ENCODE measurements at places on chromosomes 4 and X.

- DNase-seq = no peak
These were observed 161.7 kb upstream of the NAP1L5 start for GRCh38 chr4:88859191-88859812.

DNA sequence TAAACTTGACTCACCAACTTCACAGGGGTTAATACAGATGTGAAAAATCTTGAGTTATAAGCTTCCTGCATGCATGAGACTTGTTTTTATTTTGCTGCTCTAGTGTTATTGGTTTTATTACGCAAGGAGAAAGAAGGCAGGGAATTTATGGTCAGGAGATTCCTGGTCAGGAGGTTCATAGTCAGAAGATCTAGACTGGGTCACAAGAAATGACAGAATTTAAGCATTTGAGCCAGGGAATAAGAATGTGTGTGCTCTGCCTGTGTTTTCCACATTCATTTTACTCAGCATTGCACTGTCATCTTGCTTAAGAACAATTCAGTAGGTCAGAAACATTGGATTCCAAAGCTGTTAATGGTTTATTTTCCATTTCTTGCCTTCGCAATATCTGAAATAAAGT is 2522.1 kb downstream of the ARAP2 start:
- no peak for DNase-seq

DNA sequence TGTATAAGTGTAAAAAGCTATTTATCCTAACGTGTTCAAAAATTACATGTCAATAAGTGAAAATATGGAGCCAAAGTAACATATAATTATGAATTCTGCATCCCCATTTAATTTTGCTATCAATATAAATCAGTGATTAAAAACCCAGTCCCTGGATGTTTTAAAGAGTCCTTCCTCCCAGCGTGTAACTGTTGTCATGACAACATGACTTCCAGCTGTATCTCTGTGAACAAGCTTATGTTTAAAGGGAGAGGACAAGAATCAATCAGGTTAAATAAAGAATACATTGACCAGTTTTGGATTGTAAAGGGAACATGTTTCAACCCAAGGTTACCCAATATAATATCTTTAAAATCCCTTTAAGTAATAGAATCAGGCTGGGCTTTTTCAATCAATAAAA is 219.7 kb downstream of the NSUN7 start:
- no peak for DNase-seq

GRCh38 chrX:13892856-13893255 is 76.0 kb upstream of the GPM6B start:
- DNase-seq = no peak

DNA sequence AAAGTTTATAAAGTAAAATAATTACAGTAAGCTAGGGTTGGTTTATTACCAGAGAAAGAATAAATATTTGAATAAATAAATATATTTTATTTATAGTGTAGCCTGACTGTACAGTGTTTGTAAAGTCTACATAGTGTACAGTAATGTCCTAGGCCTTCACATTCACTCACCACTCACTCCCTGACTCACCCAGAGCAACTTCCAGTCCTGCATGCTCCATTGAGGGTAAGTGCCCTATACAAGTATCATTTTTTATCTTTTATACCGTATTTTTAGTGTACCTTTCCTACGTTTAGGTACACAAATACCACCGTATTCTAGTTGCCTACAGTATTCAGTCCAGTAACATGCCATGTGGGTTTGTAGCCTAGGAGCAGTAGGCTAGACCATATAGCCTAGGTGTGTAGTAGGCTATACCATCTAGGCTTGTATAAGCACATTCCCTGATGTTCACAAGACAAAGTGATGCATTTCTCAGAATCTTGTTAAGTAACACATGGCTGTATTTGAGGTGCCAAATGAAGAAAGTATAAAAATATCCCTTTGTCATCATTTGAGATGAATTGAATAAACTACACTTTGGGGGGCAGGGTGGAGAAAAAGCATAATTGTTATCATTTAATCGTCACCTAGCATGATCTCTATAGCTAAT is 14.7 kb upstream of the KLHL8 start:
- no peak for DNase-seq

GRCh38 chr4:181162676-181163075 is 1080.5 kb upstream of the TENM3 start:
- DNase-seq = no peak

DNA sequence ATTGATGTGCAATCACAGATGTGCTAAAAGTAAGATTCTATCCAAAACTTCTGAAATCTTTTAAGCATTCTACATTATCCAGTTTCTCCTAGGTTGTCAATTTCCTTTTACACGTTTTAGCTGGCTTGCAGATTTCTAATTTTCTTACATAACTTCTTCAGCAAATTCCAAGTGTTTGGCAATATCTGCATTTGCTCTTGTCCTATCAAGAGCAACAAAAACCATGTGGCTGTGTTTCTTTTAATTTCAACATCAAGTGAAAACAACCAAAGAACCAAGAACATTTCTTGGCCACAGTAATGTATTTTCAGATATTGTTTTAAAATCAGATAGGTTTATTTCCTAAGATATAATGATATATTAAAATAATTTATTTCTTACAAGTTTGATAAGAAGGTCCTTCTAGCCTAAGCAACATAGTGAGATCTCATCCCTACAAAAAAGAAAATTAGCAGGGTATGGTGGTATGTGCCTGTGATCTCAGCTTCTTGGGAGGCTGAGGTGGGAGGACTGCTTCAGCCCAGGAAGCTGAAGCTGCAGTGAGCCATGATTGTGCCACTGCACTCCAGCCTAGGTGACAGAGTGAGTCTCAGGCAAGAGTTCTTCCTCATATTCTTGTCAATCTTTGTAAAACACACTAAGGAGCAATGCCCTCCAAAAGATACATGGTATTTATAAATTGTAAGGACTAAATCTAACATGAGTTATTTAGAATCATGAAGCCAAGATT is 131.4 kb upstream of the NAP1L5 start:
- no peak for DNase-seq

GRCh38 chrX:56429581-56429980 is 133.8 kb upstream of the UBQLN2 start:
- peak; percentile 3 for DNase-seq

DNA sequence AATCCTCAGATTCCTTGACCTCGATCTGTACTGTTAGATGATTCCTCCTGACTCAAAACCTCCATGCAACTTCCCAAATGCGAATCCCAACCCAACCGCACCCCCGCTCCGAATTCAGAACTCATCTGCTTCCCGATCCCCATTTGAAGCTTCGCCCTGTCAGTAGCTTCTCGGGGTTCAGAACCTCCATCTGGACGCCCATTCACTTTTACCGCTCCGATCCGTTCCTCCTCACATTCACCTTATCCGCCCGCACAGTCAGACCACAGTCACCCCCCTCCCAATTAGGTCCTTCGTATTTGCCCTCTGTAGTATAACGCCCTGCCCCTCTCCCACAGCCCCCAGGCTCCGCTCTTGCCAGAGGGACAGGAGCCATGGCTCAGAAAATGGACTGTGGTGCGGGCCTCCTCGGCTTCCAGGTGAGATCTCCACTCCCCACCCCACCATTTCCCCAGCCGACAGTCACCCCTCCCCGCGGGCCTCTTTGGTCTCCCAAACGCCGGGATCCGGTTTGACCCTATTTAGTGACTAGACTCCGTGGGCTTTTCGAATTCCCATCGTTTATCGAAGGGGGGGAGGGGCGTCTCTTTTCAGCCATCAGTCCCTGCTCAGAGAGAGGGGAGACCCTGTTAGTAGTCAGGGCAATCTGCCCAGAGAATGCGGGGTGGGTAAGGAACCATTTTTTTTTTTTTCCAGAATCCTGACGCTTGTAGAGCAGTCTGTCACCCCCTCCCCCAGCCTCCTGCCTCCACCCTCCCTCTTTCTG is 691 bp downstream of the MAGED1 start:
- DNase-seq = peak; percentile 10

- DNase-seq = no peak
These were observed 14.9 kb upstream of the PDZD4 start for GRCh38 chrX:153845195-153845594.

GRCh38 chr4:157787618-157788017 is 385.2 kb downstream of the GASK1B start:
- DNase-seq = no peak

GRCh38 chr4:152843481-152844090 is 63.8 kb downstream of the ARFIP1 start:
- DNase-seq = no peak

DNA sequence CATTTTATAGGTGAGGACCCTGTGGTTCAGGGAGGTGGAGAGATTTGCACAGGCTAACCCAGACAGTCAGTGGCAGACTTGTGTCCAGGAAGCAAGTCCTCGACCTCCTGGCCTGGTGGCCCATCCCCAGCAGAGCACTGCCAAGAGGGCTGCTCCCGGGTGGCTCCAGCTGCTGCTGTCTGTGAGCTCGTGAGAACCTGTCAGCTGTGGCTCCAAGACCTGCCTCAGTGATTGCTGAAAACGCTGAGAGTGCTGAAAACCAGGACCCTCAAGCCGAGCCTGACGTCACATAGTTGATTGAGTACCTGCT is 74.2 kb downstream of the RTL9 start:
- no peak for DNase-seq

- no peak for DNase-seq
These were observed 10.8 kb downstream of the PSAPL1 start for GRCh38 chr4:7423801-7424552.

DNA sequence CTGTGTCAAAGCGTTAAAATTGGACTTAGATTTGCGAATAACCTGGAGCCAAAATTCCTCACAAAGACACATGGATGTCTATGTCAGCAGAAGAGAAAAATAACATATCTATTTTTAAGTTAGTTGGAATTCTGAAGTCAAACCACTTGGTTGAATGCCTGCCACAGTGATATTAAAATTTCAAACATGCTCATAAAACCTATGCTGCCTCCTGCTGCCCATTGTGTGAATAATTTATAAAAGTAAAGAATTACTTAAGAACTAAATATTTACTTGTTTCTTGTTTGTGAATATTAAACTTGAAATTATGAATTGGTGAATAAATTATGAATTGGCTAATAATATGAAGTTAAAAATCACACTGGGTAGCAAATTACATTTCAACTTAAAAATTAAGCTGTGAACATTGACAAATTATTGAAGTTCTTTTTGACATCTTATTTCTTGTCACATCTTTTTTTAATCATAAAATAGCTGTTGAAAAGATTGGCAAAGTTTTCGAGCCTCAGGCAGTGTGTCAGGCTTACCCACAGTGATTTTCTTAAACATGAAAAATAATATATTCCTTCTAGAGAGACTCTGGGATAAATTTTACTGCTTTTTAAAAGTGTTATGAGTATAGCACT is 35.4 kb downstream of the FABP2 start:
- peak; percentile 36 for DNase-seq

GRCh38 chrX:39633293-39633692 is 464.5 kb downstream of the BCOR start:
- DNase-seq = no peak

GRCh38 chr4:78361621-78362120 is 189.9 kb upstream of the ANXA3 start:
- no peak for DNase-seq

DNA sequence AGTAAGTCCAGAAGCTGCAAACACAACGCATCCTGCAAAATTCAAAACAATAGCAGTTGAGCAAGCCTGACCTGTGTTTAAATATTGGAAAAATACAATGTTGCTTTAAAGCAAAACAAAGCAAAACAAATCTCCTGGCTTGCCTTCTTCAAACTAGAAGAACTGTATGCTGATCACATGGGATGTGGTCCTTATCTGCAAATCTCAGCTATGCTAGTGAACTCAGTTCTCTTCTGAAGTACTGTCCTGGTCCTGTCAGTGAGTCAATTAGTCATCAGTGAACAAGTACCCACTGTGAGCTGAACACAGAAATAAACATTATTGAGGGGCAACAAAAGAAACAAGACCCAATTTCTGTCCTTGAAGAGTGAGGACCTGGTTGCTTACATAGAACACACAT is 522.5 kb downstream of the SMARCA1 start:
- no peak for DNase-seq

DNA sequence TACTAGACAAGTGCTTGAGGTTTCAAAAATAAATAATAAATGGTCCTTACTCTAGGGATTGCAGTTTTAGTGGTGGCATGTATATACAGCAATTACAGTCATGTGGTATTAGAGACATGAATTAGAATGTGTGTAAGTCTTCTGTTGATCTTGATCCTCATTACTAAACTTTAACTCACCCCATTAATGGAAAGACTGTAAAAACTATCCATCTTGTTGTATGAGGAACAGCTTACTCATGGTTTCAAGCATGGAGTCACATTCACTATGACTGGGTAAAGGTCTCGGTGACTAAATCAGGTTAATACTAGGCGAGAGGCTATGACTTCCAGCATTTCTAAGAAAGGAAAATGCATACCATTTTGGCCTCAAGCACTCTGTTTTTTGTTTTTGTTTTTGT is 107.0 kb upstream of the HPGD start:
- DNase-seq = no peak

DNA sequence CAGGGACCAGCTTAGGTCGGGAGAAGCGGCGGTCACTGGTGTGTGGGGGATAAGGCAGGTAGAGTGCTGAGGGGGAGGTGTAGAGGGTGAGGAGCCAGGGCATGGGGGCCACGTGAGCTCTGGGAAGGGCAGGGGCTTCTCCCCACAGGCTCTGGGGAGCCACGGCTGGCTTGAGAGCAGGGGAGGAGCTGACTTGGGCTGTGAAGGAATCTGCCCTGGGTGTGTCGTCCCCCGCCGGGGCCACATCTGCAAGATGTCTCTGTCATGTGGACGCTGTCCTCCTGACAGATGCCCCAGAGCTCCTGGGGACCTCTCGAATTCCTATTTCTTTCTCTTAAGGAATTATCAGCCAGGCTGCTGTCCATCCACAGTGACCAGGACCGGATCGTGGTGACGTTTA is 15.0 kb downstream of the SH3TC1 start:
- no peak for DNase-seq

DNA sequence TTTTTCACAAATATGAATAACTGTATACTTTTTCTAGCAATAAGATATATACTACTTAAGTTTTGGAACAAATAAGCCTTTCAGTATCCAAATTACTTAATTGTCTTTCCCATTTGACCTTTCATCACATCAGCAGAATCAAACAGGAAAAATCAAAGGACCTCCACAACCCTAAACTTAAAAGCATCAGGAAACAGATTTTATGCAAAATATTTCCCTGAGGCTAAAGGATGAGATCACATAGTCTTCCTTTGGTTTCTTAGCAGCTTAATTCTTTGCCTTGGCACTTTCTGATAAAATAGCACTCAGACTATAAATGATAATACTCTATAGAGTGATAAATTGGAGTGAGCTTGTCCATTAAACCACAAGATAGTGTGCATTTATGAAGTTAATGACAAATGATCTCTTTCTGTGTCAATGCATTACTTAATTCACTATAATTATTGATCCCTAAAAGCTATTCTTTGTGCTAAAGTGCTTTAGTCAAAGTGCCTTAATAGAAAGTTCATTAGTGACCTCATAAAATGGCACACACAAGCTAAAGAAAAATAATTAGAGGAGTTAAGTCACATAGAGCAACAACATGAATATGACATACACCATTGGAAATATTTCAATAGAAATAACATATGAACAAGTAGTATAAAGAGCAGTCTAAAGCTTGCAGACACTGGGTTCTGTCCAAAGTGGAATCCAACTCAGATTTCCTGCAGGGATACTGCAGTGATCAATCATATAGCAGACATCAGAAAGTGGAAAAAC is 15.7 kb upstream of the NDST3 start:
- DNase-seq = no peak

- DNase-seq = no peak
These were observed 19.5 kb upstream of the SUPT20HL2 start for GRCh38 chrX:24333371-24333770.

GRCh38 chrX:30151964-30152363 is 63.4 kb upstream of the MAGEB2 start:
- no peak for DNase-seq

- peak; percentile 42 for DNase-seq
These were observed 1.1 kb downstream of the HCFC1 start for GRCh38 chrX:153970357-153971123.

Measured in stimulated activated CD4-positive, alpha-beta T cell treated with anti-CD3 and anti-CD28 coated beads, Interleukin-15, amount 100 ng/mL, for 24 hours (primary cell).